ENCODE measurements at places on chromosomes 6 and 20. TPM values are rescaled to one million over a fixed set of nuclear protein-coding genes. Genes with fewer than 3 reads are reported as not detected.

- no peak overlapping the region for H3K4me3 ChIP-seq
- no peak for DNase-seq
- no peaks in the 10 kb centered on the region for H3K27me3 ChIP-seq
- no peaks in the 10 kb centered on the region for H3K36me3 ChIP-seq
These were observed 19.4 kb downstream of the SERPINB9 start for GRCh38 chr6:2883673-2884072.

GRCh38 chr6:129801909-129802308 lies 59.2 kb downstream of the TMEM244 start:
- H3K27ac ChIP-seq: no peak overlapping the region
- H3K4me1 ChIP-seq: no peaks in the 10 kb centered on the region
- H3K4me3 ChIP-seq: no peak overlapping the region
- DNase-seq: no peak
- no peaks in the 10 kb centered on the region for H3K27me3 ChIP-seq

DNA sequence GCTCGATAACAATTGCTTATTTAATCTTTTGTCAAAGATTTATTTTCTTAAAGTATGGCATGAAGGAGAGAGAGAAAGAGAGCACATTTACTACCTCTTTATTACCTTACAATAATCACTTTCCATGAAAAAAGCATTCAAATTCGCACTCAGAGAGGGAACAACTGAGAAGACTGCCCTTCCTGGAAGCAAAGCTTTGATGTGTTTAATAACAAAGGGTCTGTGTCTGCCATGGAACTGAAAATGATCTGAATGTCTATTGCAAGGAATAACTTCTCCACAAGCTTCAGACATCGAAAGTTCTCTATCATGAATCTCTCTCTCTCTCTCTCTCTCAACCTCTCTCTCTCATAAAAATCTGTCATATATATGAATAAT lies 308.9 kb downstream of the HDGFL1 start:
- DNase-seq: no peak
- H3K4me1 ChIP-seq: no peaks in the 10 kb centered on the region
- no peak overlapping the region for H3K27ac ChIP-seq
- no peaks in the 10 kb centered on the region for H3K27me3 ChIP-seq

- H3K27me3 ChIP-seq: no peaks in the 10 kb centered on the region
- H3K4me1 ChIP-seq: no peaks in the 10 kb centered on the region
- no peak for DNase-seq
- no peak overlapping the region for H3K4me3 ChIP-seq
- H3K36me3 ChIP-seq: no peaks in the 10 kb centered on the region
These were observed 47.9 kb upstream of the FYN start for GRCh38 chr6:111921103-111921502.

DNA sequence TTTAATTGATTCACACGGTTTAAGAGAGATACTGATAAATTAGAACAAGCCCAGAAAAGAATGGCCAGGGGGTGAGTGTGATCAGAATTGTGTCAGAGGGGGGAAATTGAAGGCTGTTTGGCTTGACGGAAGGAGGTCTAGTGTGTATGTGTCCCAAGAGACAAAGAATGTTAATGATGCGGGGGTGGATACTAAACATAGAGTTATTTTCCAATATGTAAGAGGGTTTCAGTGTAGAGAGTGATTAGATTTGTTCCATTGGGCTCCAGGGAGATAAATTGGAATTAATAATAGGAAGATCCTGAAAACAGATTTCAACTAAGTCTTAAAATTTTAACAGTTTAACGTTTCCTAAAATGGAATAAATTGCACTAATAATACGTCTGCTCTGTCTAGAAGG lies 38.1 kb upstream of the UTRN start:
- DNase-seq: no peak
- H3K27me3 ChIP-seq: no peaks in the 10 kb centered on the region
- no peaks in the 10 kb centered on the region for H3K36me3 ChIP-seq
- H3K4me3 ChIP-seq: no peak overlapping the region
- no peaks in the 10 kb centered on the region for H3K4me1 ChIP-seq
- no peak overlapping the region for H3K27ac ChIP-seq

DNA sequence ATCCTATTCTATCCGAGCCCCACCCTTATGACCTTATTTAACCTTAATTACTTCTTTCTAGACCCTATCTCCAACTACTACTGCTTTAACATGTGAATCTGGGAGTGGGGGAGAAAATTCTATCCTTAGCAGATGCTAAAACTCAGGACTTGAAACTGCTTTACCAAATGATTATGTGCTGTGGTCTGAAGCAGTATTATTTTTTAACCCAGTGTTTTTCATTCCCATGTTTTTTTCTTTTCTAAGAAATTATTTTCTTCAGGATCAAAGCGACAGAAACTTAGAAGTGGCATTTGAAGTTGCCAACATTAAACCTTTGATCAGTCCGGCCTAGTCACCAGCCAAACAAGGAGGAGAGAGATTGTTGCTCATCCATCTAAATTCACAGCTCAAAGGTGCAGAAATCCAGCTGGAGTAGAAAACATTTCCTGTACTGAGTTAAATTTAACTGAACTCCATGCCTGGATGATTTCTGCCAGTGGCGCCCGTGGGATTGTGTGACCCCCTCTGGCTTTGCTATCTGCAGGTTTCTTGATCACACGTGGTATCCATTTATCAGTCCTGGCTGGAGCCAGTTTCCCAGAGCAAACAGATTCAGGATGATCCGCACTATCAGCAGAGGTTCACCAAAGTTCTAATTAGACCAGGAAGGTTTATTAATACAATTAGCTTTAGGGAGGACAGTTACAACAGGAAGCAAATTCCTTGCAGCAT lies 300.5 kb downstream of the PLCB1 start:
- DNase-seq: no peak
- H3K36me3 ChIP-seq: no peaks in the 10 kb centered on the region
- no peak overlapping the region for H3K4me3 ChIP-seq

DNA sequence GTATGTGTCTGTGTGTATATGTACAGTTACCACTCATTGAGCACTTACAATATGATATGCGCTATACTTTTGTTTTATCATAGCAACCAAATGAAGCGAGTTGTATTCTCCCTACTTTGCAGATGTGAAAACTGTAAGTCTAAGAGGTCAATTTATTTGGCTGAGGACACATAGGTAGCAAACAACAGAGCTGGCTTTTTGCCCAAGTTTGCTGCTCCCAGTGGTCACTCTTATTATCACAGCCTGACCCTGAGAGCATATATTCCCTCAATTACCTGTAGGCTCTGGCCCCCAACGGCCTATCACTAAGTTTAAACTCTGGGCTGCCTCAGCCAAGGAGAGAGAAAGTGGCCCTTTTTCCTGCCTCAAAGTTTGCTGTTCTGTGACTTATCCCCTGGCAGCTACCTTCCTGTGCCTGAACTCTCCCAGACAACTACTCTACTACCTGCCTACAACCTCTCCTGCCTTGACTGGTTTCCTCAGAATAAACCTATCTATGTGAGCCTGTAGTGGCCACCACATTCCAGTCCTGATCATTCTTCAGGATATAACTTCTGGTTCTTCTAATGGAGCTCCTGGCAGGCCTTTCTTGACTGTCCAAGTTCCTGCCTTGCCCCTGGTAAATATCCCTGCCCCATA lies 221.8 kb downstream of the FRK start:
- H3K4me1 ChIP-seq: no peaks in the 10 kb centered on the region
- H3K27me3 ChIP-seq: no peaks in the 10 kb centered on the region
- H3K36me3 ChIP-seq: no peaks in the 10 kb centered on the region
- no peak overlapping the region for H3K4me3 ChIP-seq
- no peak overlapping the region for H3K27ac ChIP-seq

GRCh38 chr6:25035512-25036435 lies 100.0 kb upstream of the RIPOR2 start:
- H3K27ac ChIP-seq: peak overlapping the region; percentile 37
- H3K36me3 ChIP-seq: no peaks in the 10 kb centered on the region
- DNase-seq: no peak
- H3K4me3 ChIP-seq: no peak overlapping the region
- no peaks in the 10 kb centered on the region for H3K4me1 ChIP-seq

DNA sequence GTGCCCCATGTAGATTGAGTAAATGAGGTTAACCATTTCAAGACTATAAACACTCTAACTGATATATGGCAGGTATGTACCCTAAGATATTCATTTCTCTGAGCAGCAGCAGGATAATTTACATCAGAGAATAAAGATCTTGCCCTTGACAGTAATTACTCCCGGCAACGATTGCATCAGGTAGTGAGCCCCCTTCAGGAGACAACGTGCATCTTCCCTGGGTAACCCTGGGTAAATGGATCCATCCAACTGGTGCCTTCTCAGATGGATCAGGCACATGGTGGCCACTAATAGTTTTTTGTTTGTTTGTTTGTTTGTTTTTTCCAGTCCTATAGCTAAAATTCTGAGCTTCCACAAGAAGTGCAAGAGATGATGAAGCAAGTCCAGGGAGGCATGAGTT lies 469.4 kb upstream of the SLC35B3 start:
- H3K27ac ChIP-seq: no peak overlapping the region
- no peaks in the 10 kb centered on the region for H3K36me3 ChIP-seq
- no peaks in the 10 kb centered on the region for H3K27me3 ChIP-seq
- no peak overlapping the region for H3K4me3 ChIP-seq
- no peaks in the 10 kb centered on the region for H3K4me1 ChIP-seq

Gene TSPO2
- 0.28 TPM for total RNA-seq

Gene TBX18
- not detected for total RNA-seq

Gene PSORS1C1
- total RNA-seq: 0.65 TPM

Gene ECT2L
- total RNA-seq: not detected

Gene BNIP5
- total RNA-seq: 0.47 TPM

Measured in pancreas (tissue), 10 donors.